ENCODE measurements at places on chromosomes 3 and 15.

DNA sequence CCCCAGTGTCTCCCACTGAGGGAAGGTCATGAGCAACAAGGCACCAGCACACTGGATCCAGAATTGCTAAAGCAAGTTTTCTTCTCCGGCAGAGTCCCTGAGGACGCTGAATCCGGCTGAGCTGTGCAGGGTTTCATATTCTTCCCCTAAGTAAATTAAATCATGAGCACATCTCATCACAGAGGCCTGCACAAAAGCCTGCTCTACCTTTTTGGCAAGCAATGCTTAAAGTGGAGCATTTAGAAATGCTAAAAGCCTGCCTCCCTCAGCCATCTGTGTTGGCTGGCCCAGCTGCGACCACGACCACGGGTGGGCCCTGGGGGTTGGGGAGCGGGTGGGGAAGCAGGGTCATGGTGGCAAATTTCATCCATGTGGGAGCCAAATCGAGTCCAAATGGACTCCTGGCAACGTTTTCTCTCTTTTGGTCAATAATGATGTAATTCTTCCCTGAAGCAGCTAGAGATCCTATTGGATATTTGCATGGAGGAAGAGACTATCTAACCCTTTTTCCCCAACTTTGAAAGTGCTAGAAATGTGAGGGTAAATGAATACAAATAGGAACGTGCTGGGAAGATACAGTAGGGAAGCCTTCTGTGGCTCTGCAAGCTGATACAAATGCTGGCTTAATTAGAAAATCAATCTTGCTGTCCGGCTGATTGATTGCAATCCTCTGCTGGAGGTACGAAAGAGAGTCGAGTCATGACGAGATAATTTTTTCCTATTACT is 532.8 kb upstream of the TBL1XR1 start:
- DNase-seq: no peak

GRCh38 chr3:152611905-152612304 is 223.0 kb upstream of the P2RY1 start:
- no peak for DNase-seq

DNA sequence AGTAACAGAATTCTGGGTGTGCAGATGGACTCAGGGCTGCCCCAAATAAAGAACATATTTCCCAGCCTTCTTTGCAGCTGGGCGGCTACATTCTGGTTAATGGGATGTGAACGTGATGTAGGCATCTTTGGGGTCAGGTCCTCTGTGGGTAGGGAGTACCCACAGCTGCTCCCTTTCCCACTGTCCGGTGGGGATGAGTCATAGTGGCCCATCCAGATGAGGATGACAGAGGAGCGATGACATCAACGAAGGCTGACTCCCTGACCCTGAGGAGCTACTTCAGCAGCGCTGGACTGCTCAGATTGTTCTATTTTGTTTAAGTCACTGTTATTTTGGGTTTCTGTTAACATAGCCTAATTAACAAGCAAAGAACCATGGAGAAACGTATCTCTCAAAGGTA is 38.0 kb downstream of the SRPRB start:
- DNase-seq: no peak

- DNase-seq: no peak
Observed at GRCh38 chr3:195113048-195113447, 157.9 kb downstream of the XXYLT1 start.

DNA sequence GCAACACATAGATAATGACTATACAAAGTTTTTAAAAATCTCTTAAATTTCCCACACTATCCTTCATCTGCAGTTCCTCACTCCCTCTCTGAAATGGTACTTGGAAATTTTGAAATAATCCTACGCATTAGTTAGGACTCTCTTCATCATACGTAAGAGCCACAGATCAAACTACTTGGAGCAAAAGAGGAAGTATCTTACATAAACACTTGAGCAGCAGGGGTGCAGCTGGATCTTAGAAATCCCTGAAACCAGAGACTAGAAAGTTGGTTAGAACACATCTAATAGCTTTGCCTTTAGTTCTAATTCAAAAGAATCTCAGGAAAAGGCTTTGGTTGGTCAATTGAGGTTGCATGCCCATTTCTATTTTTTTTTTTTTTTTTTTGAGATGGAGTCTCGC is 38.8 kb upstream of the ZNF445 start:
- no peak for DNase-seq

- no peak for DNase-seq
Observed at GRCh38 chr3:188779281-188779980, 392.3 kb upstream of the TPRG1 start.

DNA sequence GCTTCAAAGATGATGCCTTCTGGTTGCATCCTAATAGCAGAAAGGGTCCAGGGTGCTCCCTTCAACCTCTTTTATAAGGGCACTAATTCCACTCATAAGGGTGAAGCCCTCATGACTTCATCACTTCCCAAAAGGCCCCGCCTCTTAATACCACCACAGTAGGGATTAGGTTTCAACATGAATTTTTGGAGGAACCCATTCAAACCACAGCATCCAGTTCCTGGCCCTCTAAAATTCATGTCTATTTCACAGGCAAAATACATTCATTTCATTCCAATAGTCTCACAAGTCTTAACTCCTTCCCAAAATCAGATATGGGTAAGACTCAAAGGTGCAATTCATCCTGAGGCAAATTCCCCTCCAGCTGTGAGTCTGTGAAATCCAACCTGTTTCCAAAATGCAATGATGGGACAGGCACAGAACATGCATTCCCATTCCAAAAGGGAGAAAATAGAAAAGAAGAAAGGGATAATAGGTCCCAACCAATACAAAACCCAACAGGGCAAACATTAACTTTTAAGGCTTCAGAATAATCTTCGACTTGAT is 124.0 kb downstream of the ATP1B3 start:
- no peak for DNase-seq

GRCh38 chr3:179961071-179961702 is 75.5 kb downstream of the PEX5L start:
- DNase-seq: no peak

DNA sequence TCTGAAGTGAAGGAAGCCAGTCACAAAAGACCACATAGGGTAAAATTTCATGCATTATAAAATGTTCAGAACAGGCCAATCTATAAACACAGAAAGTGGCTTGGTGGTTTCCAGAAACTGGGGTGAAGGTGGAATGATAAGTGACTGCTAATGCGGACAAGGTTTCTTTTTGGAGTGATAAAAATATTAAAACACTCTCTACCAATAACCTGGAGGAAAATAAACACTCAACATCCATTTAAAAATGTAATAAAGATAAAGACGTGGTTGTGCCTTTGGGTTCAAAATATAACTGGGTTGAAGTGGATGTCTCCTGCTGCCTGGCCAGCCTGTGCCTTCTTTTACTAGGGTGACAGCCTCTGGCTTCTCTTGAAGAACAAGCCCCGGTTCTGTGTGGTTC is 70.9 kb upstream of the GCNT3 start:
- no peak for DNase-seq

- no peak for DNase-seq
Observed at GRCh38 chr3:98800401-98800800, 37.3 kb downstream of the ST3GAL6 start.

DNA sequence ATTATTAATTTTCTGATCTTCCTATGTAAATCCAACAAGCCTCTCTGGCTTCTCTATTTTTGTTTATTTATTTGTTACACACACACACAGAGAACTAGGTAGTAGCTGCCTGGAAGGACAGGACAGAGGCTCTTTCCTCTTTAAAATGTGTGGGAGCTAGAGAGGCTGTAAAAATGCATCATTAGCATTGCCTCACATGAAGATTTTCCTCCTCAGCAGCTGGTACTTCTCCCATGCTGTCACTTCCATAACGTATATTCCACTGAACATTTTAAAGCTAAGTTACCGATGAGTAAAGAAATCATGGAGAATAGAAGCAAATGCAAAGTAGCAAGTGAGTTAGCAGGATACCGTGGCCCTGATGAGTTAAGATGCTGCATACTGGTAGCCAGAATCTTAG is 63.9 kb downstream of the IMPG2 start:
- DNase-seq: no peak

GRCh38 chr15:66783725-66784124 is 81.7 kb downstream of the SMAD6 start:
- DNase-seq: no peak

- DNase-seq: no peak
Observed at GRCh38 chr3:87227835-87228144, 681 bp downstream of the CHMP2B start.

DNA sequence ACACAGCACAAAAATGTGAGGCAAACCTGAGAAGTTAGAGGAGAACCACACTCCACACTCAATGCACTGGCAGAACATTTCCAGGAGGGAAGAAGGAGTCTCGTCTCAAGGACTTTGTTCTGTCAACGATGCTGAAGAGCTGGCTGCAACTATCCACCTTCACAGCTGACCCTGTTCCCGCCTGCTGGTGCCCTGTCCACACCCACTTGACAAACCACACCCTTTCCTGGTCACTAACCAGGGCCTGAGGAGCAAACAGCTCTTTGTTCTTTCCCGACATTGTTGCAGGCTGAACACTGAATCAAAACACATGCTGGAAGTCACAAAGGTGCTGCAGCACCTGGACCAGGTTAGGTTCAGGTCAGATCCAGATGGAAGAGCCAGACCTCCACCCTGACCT is 92.6 kb upstream of the ARRDC4 start:
- DNase-seq: peak; percentile 86

DNA sequence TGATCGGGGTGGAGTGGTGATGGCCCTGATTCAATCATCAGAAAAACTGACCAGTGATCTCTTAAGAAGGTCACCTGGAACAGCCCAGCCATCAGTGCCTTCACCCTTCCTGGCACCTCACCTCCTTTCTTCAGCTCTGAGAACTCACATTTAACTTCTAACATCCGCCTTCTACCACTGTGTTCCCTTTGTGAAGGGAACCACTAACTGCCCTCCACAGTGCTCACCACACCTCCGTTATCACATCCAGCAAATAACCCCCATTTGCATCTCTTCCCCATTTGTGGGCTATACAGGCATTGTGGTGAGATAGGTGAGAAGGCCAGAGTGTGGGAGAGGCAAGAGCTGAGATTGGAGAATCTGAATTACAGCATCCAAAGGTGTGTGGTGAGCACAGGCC is 107.4 kb downstream of the PLCL2 start:
- no peak for DNase-seq

DNA sequence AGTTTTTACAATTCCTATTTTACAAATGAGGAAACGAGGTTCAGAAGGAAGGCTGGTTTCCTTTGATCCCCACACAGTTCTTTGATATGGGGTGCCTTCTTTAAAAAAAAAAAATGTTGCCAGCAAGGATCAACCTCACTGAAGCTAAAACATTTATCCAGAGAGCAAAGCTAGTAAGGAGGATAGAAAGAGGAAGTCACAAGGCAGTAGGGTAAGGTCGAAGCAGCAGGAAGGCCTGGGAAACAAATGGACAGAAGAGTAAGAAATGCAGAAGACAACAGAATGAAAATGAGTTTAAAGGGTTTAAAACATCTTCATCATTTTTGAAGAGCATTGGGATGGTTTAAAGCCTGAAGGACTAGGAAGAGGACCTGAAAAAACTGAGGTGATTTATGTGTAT is 30.6 kb upstream of the CP start:
- DNase-seq: no peak

DNA sequence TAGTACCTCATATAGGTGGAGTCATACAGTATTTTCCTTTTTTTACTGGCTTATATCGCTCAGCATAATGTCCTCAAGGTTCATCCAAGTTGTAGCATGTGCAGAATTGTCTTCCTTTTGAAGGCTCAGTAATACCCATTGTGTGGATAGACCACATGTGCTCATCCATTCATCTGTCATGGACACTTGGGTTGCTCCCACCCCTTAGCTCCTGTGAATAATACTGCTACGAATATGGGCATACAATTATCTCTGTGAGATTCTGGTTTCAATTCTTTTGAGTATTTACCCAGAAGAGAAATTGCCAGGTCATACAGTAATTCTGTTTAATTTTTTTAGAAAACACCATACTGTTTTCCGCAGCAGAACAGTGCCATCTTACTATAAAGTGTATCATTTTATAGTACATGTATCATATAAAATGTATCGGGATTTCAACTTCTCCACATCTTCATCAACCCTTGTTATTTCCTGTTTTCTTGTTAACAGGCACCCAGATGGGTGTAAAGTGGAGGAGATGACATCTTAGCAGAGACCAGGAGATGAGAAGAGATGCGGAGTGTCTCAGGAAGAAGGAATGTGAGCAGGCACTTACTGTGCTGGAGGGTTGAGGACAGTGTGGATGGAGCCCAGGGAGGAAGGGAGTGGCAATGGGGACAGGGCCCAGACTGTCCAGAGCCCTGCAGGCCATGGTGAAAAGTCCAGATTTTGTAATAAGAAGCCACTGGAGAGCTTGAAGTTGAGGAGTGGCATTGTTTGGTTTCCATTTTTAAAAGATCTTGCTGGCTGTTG is 27.0 kb upstream of the PRR23E start:
- no peak for DNase-seq

- no peak for DNase-seq
Observed at GRCh38 chr3:174331095-174331800, 527.9 kb upstream of the NAALADL2 start.

DNA sequence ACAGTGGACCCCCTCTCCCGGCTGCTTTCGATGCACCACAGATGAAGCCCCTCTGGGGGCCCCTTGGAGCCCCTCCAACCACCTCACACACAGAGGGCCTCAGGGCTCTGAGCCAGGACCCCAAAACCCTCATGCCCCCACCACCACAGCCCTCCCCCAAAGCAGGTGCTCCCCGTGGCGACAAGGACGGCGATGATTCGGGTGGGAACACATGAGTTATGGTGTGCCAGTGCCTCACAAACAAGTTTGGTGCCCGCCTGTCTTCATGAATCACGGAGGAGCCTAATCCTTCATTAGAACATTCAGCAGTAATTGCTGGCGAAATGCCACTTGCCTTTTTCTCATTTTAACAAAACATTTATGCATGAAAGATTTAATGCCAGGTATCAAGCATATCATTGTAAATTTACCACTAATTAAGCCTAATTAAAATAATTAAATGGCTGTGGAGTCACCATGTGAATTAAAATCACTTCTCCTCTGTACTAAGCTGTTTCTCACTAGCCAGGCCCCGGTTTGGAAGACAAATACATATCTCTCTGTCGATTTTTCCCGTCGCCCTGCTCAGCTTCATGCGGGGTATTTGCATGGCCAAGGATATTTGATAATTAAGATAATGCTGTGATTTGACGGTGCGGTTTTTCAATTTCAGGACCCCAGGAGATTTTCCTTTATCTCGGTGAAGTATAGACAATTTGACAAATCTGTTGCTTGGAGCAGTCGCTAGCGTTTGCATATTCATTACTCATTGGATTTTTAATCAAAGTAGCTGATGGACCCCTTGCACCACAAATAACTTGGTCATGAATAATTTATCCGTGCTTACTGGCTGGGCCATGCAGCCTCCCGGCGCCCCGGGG is 157.0 kb downstream of the TLE3 start:
- DNase-seq: no peak

- peak; percentile 2 for DNase-seq
Observed at GRCh38 chr3:105806359-105806758, 62.5 kb downstream of the CBLB start.

- no peak for DNase-seq
Observed at GRCh38 chr3:158520433-158520832, 50.6 kb upstream of the MLF1 start.

DNA sequence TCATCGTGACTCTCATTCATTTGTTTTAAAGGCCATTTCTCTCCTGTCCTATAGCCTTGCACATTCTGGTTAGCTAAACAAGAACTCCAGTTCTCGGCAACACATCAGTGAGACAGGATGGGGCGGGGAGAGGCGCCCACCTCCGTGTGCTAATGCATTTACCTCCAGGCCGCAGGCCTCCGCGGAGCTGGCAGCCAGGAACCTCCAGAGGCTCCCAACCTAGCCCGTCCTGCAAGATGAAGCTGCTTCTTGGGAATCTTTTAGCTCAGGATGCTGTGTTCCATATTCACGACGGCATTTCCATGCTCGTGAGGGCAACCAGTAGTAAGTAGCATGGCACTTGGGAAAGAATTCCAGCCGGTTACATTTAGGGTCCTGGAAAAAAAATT is 47.9 kb downstream of the RGMA start:
- DNase-seq: no peak

Measured in SW480 (cell line).